ENCODE measurements at places on chromosomes 1 and 21.

GRCh38 chr1:229514578-229515275 lies 6.6 kb upstream of the NUP133 start:
- DNase-seq = peak; percentile 62

GRCh38 chr1:12191242-12192032 lies 24.6 kb downstream of the TNFRSF1B start:
- DNase-seq = no peak

GRCh38 chr1:218679391-218679790 lies 334.3 kb downstream of the TGFB2 start:
- DNase-seq = no peak

DNA sequence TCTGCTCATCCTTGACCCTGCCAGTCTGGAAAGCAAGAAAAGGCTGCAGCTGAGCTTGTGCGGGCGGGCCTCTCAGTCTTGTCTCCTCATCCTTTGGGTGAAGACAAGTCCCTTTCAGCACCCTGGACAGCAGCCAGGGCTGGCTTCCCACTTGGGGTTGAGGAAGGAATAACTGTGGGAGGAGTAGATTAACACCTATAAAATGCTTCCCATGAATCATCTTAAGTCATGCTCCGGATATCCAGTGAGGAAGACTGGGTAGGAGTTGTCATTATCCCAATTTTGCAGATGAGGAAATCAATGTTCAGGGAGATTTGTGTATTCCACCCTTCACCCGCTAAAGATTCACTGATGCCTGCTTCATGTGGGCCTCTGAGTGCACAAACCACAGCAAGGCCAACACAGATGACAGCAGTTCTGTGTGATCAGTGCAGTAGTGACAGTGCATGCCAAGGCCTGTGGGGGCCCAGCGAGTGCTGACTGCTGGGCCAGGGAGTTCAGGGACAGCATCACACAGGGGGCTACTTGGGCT lies 20.1 kb upstream of the COL16A1 start:
- peak; percentile 52 for DNase-seq

- no peak for DNase-seq
Measured at GRCh38 chr1:198298640-198299039, 141.8 kb downstream of the NEK7 start.

DNA sequence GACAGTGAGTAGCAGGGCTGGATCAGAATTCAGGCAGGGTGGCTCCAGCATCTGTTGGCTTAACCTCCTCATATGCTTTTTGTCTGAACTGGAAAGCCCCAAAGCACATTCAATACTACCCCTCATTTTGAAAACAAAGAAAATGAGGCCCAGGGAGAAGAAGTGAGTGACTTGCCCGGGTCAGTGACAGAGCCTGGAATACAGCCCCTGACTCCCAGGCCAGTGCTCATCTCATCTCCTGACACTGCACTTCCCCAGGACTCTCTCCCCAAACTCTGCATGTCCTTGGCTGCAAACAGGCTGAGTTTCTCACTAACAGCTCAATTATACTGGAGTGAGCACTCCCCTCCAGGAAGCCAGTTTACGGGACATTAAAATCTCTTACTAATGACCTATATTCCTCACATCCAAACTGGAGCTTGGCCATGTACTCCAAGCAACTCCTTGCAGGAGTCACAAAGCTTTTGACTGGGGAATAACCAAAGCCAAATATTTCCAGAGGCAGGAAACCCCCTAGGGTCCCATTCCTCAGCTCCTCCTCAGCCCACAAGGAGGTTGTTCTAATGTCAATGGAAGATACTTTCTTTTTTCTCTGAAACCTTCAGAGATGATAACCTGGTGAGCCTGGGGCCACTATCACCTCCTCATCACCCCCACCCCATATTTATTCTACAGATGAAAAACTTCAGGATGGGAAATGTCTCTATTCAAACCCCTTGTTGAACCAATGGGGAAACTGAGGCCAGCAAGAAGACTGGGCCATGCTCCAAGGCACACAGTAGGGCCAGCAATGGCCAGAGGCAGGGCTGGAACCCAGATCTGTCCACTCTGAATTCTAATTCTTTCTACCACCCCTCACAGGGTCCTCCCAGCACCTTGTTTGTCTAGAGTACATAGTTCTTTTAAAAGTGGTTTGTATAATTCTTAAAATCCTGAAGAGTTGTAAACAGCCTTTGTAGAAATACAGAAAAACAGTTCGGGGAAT lies 127.0 kb downstream of the PLPP3 start:
- DNase-seq = no peak

- no peak for DNase-seq
Measured at GRCh38 chr1:92653605-92654381, 131.1 kb downstream of the EVI5 start.

DNA sequence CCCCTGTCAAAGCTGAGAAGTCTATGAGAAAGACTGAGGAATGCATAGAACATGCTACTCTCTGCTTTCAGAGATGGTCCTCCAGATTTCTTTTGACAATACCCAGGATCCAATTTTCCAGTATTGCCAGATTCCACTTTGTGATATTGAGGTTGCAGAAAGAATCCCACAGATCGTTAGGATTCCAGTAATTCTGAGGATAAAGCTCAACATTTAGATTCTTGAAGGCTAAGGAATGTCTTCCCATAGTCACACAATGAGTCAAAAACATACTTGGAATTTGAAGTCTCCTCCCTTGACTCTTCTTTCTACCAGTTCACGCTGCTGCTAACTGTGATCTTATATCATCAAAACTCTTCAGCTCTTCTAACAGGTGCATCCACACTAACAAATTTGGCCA lies 57.1 kb downstream of the TNFSF18 start:
- DNase-seq = no peak

- no peak for DNase-seq
Measured at GRCh38 chr1:183024317-183025009, 1.2 kb downstream of the LAMC1 start.

DNA sequence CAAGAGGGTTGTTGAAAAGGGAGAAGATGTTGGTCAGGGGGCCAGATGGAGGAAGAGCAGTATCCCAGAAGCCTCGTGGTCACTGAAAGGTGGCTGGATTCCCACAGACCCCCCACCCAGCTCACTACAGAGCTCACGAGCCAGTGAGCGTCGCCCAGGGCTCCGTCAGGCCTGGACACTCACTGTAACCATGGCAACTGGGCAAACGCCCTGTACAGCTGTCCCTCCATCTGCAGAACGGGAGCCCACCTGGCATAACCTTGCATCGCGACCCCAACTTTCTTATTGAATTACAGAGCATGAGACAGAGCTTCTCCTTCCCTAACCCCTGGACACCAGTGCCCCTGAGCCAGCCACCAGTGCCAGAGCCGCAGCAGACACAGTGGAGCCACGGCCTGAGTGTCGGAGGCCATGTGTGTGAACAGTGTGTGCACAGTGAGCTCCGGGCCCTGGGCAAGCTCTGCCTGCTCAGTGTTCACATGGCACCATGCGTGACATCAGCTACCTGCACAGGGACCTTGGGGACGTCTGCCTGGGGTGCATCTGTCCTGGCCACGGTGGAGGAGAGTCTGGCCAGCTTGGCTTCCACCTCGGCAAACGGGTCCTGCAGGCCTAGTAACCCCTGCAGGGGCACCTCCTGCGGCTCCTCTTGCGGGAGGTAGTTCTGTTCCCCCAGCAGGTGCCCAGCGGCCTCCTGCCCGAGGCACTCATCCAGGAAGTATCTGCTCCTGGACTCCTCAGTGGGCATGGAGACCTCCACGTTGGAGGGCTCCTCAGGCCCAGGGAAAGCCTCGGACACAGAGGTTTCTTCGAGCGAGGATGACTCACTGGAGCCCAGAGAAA lies 25.9 kb upstream of the DDOST start:
- DNase-seq = no peak

DNA sequence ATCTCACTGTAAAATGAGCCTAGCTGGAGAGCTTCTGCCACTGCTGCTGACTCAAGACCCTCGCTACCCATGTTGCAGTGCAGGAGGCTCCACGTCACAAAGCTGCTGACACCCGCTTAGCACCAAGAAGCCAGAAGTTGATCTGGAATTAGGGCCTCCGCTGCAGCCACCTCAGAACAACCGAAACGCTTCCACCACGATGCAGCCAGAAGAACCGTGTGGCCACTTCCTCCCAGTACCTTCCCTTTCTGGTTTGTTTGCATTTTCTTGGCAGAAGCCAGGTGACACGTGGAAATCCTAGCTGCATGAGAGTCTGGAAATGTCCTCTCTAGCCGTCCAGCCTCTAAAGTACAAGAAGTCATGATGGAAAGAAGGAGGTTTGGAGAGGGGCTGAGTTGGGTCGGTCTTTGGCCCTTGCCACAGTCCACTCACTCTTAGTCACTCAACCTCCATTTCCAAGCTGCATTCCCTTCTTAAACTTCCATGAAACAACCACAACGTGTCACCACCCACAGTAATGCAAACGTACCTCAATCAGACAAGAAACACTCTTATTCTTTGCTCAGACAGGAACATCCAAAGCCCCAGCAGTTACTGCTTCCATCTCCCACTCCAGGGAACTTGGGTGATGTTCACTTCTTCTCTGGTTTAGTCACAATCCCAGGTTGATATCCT lies 10.0 kb upstream of the CDA start:
- no peak for DNase-seq

DNA sequence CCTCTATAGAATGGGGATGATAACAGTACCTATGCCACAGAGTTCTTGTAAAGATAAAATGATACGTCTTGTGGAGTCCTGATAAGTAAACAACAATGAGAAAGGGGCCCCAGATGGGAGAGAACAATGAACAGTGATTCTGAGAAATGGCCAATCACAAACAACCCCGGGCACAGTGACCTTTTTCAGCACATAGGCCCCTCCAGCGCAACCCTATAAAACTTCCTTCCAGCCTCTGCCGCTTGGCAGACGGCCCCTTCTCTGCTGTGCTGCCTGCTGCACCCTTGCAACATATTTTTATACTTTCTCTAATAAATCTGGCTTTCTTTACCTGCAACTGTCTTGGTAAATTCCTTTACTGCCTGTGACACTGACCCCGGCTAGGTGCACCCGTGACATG lies 8.9 kb downstream of the RCAN1 start:
- DNase-seq = no peak

DNA sequence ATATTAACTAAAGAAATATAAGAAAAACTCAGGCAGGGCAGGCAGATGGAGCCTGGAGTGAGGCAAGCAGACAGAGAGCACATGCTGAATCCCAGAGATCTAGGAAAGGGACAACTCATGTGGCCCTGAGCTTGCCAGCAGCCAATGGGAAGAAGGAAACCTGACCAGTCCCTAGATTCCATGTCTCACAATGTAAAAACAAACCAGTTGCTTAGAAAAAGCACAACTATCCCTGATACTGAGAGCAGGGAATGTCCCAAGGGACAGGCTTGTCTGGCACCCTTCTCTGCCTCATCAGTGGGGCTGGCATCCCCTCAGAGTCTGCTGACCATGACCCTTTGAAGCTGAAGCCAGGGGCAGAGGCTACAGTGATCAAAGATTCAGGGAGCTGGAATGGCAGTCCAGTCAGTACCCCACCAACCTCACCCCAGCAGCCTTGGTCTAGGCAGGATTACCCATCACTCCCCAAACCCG lies 27.8 kb downstream of the HSPG2 start:
- no peak for DNase-seq

- DNase-seq = peak; percentile 60
Measured at GRCh38 chr1:3727042-3727824, 25.0 kb upstream of the CCDC27 start.

DNA sequence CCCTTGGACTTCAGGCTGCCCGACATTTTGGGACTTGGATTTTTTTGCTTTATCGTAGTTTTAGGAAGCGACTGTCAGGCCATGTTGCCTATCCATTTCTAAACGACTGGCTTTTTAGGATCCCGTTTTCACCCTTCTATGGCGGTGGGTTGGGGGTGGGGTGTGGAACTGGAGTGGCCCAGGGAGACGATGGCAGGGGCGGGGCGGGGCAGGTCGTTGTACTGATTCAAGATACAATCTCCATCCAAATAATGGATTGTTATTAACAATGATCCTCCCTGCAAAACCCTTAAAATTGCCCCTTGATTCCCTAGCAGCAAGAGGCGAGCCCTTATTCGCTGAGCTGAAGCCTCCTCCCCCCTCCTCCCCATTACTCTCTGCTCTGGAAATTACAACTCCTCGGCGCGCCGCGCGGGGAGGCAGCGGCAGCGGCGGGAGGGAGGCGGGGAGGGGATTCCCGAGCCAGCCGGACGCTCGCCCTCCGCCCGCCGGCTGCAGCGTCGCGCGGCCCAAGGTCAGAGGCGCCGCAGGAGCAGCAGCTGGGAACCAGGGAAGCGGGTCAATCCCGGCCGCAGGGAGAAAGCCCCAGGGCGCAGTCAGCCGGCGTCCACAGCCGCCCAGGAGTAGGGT lies at the start of gene TRIM67:
TRIM67 (plus strand) TSS at position 392 of the 630 bp plus-strand sequence. CDS start 912 bp downstream, outside the sequence.
- DNase-seq = no peak

GRCh38 chr1:3061981-3062615 lies 6.9 kb upstream of the PRDM16 start:
- no peak for DNase-seq

GRCh38 chr1:170510163-170510562 lies 21.8 kb upstream of the GORAB start:
- no peak for DNase-seq

- peak; percentile 65 for DNase-seq
Measured at GRCh38 chr1:19344372-19344810, 32.3 kb downstream of the SLC66A1 start.

- DNase-seq = no peak
Measured at GRCh38 chr21:45004059-45004422, 64.2 kb downstream of the SLX9 start.

GRCh38 chr21:17048974-17049373 lies 463.9 kb upstream of the CXADR start:
- no peak for DNase-seq

DNA sequence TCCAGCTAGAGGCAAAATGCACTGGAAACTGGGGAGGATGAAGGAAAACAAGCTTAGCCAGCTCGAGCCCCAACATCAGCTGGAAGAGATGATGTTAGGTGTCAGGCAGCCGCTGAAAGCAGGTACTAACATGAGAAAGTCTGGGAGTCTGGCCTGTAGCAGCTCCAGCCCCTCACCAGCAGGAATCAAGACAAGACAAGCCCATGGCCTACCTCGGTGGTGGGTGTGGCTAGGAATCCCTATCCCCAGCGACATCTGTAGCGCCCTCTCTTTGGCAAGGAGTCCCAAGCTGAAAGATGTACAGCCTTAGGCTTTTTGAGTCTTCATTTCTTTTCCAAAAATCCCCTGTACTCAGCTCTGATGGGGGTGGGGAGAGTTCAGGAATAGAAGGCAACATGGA lies 2.6 kb downstream of the DLGAP3 start:
- DNase-seq = no peak

DNA sequence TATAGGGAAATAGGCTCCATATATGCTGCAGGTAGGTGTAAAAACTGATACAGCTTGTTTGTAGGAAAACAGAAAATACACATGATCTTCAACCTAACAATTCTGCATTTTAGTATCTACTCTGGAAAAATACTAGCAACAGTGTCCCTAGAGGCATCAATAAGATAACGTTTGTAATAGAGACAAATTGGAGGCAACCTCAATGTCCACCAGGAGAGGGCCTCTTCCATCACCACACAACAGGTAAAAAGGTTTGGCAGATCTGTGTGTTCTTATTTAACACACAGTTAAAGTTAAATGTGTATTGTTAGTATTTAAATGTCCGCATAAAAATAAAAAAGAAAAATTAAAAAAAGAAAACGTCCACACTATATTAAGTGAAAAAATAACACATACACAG lies 5.4 kb downstream of the EIF2D start:
- peak; percentile 36 for DNase-seq
